D721Med (cell line): ENCODE measurements at places on chromosomes 7 and 10.

- DNase-seq = no peak
These were observed 462 bp downstream of the KIAA1549 start for GRCh38 chr7:138980563-138981291.

DNA sequence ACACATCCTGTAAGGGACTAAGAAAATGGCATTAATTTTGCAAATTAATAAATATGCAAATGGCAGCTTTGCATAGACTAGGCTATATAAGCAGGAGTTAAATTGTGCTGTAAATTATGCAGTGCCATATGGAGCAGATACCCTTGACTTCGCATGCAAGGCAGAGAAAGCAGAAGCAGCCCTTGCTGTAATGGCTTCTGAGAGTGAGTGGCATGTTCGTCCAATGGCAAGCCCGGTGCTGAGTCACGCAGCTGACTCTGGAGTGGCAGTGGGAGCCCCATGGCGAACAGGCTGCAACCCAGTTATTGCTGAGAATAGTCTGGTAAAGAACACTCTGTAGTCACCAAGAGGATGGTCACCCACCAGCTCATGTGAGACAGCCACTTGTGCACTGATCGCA is 1186.5 kb downstream of the TYW1 start:
- no peak for DNase-seq

DNA sequence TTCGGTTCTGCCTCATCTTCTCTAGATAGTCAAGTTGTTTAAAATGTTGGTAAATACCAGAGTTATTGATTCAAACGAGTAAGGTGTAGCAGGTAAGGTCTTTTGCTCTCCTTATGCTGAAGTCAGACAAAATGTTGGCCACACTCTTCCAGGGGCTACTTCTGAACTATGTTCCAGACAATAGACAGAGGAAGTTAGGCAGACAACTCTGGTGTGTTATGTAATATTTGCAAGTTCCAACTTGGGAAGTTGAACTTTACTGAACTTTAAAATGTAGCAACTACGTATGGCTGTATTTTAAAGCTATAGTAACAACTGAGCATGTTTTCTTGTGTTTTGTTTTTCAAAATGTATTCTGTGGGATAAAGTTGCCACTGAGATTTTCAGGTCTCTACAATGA is 125.7 kb upstream of the NEBL start:
- no peak for DNase-seq

GRCh38 chr10:58440484-58440883 is 55.3 kb downstream of the TFAM start:
- no peak for DNase-seq

DNA sequence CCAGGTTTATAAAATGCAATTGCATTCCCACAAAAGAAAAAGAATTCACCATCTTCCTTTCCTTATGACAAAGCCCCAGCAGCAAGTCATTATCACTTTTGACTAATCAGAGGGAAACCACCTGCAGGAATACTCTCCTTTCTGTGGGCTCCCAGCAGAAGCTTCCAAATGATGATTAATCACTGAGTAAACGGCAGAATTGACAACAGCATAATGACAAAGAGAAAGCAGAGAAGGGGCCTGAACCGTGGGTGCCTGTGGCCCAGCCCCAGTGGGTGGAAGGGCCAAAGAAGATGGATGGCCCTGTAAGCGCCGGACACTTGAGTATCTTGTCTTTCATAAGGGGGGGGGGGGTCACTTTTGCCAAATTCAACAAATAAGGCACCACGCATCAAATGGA is 152.4 kb upstream of the NRBF2 start:
- DNase-seq = no peak

- DNase-seq = no peak
These were observed 18.6 kb downstream of the SFTPD start for GRCh38 chr10:79930267-79930666.
